SK-MEL-5 (cell line): ENCODE measurements at places on chromosomes 5 and 9. TPM values are rescaled to one million over a fixed set of nuclear protein-coding genes. Genes with fewer than 3 reads are reported as not detected.

The GGTA1 gene
- total RNA-seq, result not detected in 2 replicates

The INSL4 gene
- total RNA-seq, result 0.13 and 0.40 TPM in 2 replicates

The BTNL3 gene
- not detected in 2 replicates for total RNA-seq

The SH3GL2 gene
- total RNA-seq, result not detected in 2 replicates

The STK32A gene
- 37.9 and 41.2 TPM in 2 replicates for total RNA-seq

The IFNA5 gene
- not detected in 2 replicates for total RNA-seq

- DNase-seq, result no peak
Measured at GRCh38 chr5:31213257-31213656, 19.8 kb downstream of the CDH6 start.

GRCh38 chr5:14451871-14452270 is 129.7 kb upstream of the OTULINL start:
- DNase-seq, result no peak

GRCh38 chr5:79684782-79685181 is 4.9 kb upstream of the CMYA5 start:
- peak; percentile 15 for DNase-seq

DNA sequence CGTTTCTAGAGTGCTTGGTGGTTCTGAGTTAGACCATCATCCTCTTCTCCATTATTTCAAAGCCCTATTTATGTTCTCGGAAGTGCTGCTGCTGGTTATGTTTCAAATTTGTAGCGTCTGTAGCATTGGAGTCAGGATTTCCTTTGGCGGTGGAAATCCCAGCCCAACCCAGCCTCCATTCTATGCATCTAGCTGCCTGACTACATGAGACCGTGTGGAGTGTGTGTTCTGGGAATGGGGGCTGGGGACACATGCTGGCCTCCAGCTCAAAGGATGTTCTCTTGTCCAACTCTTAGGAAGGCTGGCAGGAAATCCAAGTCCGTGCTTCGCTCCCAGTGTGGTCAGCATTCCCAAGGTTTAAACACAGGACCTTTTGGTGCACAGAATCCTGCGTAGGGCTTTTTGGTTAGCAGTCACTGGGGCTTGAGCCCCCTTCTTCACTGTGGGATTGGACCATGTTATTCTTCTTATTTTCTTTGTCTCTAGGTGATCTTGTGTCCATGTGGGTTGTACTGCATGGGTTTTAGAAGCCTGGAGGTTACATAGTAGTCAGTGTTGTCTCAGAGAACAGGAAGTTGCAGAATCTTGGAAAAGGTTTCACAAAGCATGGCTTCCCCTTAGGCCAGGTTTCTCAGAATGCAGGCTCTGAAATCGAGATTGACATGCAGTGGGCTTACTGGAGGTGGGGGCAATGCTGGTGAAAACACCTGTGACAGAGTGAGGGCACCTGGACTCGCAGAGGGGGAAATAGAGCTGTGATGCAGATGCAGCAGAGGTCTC is 132.2 kb downstream of the ARHGAP26 start:
- DNase-seq, result no peak

DNA sequence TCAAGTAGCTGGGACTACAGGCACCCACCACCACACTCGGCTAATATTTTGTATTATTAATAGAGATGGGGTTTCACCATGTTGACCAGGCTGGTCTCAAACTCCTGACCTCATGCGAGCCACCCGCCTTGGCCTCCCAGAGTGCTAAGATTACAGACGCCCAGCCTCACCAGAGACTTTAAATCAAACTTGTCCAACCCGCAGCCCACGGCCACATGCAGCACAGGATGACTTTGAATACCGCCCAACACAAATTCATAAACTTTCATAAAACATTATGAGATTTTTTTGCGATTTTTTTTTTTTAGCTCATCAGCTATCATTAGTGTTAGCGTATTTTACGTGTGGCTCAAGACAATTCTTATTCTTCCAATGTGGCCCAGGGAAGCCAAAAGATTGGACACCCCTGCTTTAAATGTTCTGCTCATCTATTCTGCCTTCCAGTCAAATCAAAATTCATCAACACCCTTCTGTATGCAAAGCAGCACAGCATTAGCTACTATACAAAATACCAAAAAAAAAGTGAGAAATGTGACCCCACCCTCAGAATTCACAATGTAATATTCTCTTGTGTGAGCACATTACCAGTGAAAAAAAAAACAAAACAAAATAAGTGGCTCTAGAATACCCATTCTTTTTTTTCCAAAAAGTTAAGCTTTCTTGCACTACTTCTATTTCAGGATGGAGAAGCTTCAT is 42.7 kb upstream of the CDC42SE2 start:
- no peak for DNase-seq

GRCh38 chr5:154031937-154032489 is 6.7 kb downstream of the FAM114A2 start:
- no peak for DNase-seq

- DNase-seq, result no peak
Measured at GRCh38 chr9:77586591-77586990, 61.5 kb downstream of the GNA14 start.

- DNase-seq, result no peak
Measured at GRCh38 chr5:167944121-167944852, 347.2 kb upstream of the WWC1 start.

GRCh38 chr5:92459654-92460053 is 1076.5 kb upstream of the ARRDC3 start:
- DNase-seq, result no peak

GRCh38 chr5:74934949-74935751 is 69.0 kb upstream of the FAM169A start:
- peak; percentile 40 for DNase-seq

GRCh38 chr9:120757026-120757913 is 35.9 kb downstream of the FBXW2 start:
- DNase-seq, result no peak

DNA sequence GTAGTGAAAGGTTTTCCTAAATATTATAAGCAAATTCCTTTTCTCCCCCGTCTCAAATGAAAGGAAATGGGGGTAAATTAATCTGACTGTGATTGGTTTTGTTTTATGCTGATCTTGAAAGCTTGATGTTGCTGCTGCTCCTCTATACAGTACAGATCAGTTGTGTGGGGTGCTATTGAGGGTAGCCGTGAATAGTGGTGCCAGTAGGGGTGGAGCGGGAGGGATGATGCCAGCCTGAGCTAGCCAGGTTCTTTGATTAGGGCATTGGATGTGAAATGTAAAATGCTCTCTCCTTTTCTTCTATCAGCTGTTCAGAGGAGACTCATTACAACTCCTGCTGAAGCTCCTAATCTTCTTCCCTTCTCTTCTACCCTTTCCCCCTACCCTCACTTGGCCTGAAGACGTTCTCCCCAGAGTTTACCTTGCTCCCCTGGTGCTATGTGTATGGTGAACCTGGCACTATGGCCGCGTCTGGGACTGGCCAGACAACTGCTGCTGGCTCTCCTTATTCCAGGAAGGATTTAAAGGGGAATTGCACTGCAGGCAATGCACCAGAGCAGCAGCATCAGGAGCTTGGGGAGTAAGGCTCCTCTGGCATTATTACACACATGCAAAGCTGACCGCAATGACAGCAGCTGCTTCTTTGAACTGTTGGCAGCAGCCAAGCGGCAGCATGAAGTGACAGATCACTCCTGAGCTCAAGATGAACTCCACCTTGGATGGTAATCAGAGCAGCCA is 566 bp downstream of the GPR21 start:
- no peak for DNase-seq

DNA sequence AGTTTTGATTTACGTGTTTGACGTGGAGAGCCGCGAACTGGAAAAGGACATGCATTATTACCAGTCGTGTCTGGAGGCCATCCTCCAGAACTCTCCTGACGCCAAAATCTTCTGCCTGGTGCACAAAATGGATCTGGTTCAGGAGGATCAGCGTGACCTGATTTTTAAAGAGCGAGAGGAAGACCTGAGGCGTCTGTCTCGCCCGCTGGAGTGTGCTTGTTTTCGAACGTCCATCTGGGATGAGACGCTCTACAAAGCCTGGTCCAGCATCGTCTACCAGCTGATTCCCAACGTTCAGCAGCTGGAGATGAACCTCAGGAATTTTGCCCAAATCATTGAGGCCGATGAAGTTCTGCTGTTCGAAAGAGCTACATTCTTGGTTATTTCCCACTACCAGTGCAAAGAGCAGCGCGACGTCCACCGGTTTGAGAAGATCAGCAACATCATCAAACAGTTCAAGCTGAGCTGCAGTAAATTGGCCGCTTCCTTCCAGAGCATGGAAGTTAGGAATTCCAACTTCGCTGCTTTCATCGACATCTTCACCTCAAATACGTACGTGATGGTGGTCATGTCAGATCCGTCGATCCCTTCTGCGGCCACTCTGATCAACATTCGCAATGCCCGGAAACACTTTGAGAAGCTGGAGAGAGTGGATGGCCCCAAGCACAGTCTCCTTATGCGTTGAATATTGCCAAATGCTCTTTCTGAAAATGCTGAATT is 850 bp downstream of the RRAGA start:
- DNase-seq, result no peak

GRCh38 chr9:108258640-108259039 is 597.1 kb downstream of the ACTL7B start:
- DNase-seq, result peak; percentile 90

DNA sequence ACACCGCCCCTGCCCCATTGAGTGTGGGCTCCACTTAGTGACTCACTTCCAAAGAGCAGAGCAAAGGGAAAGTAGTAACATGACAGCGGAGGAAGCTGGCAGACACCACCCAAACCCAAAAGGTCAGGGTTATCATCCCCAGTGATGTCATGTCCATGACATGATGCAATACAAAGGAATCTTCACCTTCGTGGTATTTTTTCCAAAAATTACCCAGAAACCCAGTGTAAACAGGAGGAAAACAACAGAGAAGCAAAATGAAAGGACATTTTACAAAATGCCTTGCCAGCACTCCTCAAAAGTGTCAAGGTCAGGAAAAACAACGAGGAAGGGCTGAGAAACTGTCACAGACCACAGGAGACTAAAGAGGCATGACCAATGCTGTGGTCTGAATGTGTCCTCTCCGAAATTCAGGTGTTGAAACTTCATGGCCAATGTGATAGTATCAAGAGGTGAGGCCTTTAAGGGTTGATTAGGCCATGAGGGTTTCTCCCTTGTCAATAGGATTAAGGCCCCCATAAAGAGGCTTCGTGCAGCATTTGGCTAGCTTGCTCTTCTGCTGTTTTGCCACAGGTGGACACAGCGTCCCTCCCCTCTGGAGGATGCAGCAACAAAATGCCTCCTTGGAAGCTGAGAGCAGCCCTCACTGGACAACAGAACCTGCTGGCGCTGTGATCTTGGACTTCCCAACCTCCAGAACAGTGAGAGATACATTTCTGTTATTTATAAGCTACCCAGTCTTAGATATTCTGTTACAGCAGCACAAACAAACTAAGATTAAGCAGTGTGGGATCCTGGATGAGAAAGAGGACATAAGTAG is 30.5 kb upstream of the MED10 start:
- DNase-seq, result no peak

GRCh38 chr5:98750693-98751092 is 22.8 kb upstream of the RGMB start:
- DNase-seq, result peak; percentile 71

GRCh38 chr9:118313965-118314364 is 609.8 kb downstream of the TLR4 start:
- no peak for DNase-seq
